Fibroblast of skin of left biceps (primary cell): ENCODE measurements at places on chromosomes 12 and 14.

- DNase-seq: no peak
These were observed 6.8 kb downstream of the ARL6IP4 start for GRCh38 chr12:122987086-122987951.

GRCh38 chr12:50637870-50638481 is 125.9 kb upstream of the ATF1 start:
- DNase-seq: no peak

- DNase-seq: no peak
These were observed 311.4 kb downstream of the RGS6 start for GRCh38 chr14:72243309-72244293.

GRCh38 chr14:81802341-81802740 is 268.7 kb upstream of the SEL1L start:
- DNase-seq: no peak

DNA sequence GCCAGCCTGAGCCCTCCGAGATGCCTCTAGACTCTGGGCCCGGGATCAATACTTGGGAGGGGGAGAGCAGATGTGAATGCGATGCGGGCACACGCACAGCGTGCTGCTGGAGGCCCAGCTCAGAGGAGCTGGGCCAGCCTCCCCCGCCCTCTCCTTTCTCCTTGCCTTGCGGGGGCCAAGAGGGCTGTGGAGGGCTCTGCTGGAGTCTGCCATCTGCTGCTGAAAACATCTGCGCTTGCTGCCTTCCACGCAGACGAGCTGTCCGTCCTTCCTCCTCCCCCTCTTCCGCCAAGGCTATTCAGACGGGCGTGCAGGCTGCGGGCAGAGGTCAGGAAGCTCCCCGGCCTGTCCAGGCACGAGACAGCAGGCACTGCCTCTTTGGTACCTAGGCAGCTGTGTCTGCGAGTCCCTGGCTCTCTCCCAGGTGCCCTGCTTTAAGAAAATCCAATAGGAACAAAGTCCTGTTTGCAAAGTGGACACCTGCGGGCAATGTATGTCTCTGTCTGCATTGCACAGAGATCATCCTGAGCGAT is 75.2 kb downstream of the SPRING1 start:
- no peak for DNase-seq

GRCh38 chr14:20866963-20867362 is 24.2 kb upstream of the RNASE3 start:
- DNase-seq: no peak

GRCh38 chr14:68210729-68211299 is 391.2 kb downstream of the RAD51B start:
- DNase-seq: peak; percentile 74

DNA sequence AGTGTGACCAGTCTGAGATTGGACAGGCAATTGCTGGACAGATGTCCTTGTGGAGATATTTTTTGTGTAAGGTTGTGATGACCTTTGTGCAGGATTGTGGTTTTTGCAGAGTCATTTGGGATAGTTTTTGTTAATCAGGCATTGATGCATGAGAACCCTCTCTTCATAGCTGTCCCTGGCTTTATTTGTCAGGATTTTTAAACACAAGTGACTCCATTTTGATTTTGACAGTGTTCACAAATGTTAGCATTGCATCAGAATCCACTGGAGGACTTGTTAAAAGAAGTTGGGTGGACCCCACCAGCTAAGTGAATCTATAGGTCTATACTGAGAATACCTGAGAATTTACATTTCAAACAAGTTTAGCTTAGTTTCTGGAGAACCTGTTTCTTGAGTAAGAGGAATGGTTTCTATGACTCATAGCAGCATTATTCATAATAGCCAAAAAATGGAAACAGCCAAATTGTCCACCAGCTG is 11.8 kb downstream of the FNTB start:
- DNase-seq: no peak

GRCh38 chr12:24933694-24934407 is 15.1 kb downstream of the BCAT1 start:
- DNase-seq: no peak

DNA sequence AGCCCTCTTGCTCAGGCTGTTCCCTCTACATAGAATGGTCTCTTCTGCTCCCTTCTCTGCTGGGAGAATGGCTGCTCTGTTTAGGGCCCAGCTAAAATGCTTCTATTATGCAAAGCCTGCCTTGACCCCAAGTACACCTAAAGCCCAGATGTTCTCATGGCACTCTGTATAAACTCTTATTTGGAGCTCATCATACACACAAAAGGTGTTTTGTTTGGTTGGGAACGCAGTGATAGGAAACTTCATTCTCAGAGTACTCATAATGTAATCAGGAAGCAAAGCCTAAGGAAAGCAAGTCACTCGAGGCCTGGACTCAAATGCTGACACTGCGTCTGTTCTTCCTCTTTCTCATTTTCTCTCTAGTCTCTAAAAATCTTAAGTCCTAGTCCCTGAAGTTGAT is 38.2 kb upstream of the SYCP3 start:
- DNase-seq: no peak

DNA sequence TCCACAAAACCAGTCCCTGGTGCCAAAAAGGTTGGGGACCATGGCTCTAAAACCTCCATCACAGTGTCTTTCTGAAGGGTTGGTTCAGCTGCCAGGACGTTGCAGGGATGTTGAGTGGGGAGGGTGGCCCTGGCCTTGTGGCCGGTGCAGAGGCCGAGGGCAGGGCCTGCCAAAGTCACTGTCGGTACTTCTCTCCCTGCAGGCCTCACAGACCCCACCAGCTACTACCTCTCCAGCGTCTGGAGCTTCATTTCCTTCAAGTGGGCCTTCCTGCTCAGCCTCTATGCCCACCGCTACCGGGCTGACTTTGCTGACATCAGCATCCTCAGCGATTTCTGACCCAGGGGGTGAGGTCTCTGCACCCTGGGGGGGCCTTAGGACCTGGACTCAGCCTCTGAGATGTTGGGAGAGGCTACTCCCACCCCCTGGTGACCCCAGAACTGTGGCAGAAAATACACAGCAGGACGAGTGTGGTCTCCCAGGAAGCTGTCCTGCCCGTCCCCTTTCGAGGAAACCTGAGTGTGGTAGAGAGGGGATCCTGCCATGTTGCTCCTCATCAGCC is 7.0 kb downstream of the SLC48A1 start:
- DNase-seq: no peak

- peak; percentile 62 for DNase-seq
These were observed 7.4 kb downstream of the TCP11L2 start for GRCh38 chr12:106309671-106310505.

DNA sequence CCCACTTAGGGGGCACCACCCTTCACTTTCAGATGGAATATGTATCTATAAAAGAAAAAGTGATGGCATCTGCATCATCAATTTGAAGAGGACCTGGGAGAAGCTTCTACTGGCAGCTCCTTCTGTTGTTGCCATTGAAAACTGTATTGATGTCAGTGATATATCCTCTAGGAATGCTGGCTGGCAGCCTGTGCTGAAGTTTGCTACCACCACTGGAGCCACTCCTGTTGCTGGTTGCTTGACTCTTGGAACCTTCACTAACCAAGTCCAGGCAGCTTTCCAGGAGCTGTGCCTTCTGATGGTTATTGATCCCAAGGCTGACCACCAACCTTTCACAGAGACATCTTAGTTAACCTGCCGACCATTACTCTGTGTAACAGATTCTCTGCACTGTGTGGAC is 44.7 kb downstream of the RIMKLB start:
- peak; percentile 10 for DNase-seq

- DNase-seq: peak; percentile 81
These were observed 122.8 kb downstream of the NTF3 start for GRCh38 chr12:5554711-5555110.

GRCh38 chr14:98456231-98456630 is 815.8 kb downstream of the BCL11B start:
- DNase-seq: no peak

DNA sequence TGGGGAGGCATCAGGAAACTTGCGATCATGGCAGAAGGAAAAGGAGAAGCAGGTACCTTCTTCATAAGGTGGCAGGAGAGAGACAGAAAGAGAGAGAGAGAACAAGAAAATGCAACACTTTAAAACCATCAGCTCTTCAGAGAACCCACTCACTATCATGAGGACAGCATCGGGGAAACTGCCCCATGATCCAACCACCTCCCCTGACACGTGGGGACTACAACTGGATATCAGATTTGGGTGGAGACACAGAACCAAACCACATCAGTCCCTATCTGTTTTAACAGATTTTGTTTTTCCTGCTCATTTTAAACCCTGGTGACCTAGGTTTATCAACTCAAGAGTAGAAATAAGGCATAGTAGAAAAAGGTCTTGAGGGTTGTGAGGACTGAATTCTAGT is 210.1 kb upstream of the PLXNC1 start:
- no peak for DNase-seq

- DNase-seq: no peak
These were observed 370.7 kb downstream of the TMTC2 start for GRCh38 chr12:83057436-83057835.

GRCh38 chr12:132560364-132560613 is 50.1 kb downstream of the LRCOL1 start:
- DNase-seq: no peak

GRCh38 chr14:69088586-69088985 is 64.3 kb downstream of the DCAF5 start:
- DNase-seq: no peak

- no peak for DNase-seq
These were observed 77.7 kb downstream of the PTPN11 start for GRCh38 chr12:112496496-112496895.
